Pulmonary artery endothelial cell (primary cell): ENCODE measurements at places on chromosomes 5 and 9. TPM values are rescaled to one million over a fixed set of nuclear protein-coding genes. Genes with fewer than 3 reads are reported as not detected.

ZNF658 gene
- 4.5 and 6.0 TPM in 2 replicates for total RNA-seq

GPX8 gene
- 46.2 and 66.8 TPM in 2 replicates for total RNA-seq

FLT4 gene
- 1.5 and 3.2 TPM in 2 replicates for total RNA-seq

GRCh38 chr9:122261469-122261881 lies 3.2 kb downstream of the RBM18 start:
- no peak for DNase-seq

- no peak for DNase-seq
Observed at GRCh38 chr9:132957805-132958204, 13.4 kb upstream of the TSC1 start.

GRCh38 chr5:141486091-141486490 lies 1.3 kb downstream of the PCDHGC4 start:
- no peak for DNase-seq

GRCh38 chr5:23440703-23441102 lies 66.7 kb upstream of the PRDM9 start:
- no peak for DNase-seq

GRCh38 chr9:129811967-129812363 lies 9.0 kb downstream of the TOR1B start:
- no peak for DNase-seq

GRCh38 chr9:18074041-18074440 lies 399.9 kb upstream of the ADAMTSL1 start:
- DNase-seq = no peak

DNA sequence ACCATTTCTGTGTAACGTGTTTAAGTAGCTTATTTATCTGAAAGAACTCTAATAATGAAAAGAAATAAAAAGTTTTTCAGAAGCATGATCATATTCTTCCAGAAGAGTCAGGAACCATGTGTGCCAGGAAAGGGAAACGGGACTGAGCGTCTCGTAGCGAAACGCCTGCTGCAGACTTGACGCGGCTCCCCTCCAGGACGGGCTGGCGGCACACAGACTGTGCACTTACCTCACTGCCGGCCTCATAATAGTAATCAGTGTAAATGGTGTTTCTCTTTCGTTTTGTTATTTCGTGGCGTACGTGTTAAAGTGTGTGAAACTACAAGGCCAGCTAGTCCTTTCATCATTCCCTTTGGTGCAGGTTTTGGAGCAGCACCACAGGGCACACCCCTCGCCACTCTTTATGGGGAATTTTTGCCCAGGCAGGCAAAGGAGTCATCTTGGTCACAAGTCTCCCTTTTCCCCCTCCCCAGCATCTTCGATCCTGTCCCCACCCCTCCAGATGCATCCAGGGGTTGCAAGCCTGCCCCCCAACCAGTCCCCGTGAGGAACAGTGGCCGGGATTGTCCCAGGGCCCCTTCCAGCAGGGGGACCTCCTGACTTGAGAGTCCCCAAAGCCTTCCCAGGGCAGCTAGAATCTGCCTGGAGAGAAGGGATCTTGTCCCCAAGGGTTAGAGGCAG lies 233.1 kb downstream of the FANCC start:
- DNase-seq = no peak

DNA sequence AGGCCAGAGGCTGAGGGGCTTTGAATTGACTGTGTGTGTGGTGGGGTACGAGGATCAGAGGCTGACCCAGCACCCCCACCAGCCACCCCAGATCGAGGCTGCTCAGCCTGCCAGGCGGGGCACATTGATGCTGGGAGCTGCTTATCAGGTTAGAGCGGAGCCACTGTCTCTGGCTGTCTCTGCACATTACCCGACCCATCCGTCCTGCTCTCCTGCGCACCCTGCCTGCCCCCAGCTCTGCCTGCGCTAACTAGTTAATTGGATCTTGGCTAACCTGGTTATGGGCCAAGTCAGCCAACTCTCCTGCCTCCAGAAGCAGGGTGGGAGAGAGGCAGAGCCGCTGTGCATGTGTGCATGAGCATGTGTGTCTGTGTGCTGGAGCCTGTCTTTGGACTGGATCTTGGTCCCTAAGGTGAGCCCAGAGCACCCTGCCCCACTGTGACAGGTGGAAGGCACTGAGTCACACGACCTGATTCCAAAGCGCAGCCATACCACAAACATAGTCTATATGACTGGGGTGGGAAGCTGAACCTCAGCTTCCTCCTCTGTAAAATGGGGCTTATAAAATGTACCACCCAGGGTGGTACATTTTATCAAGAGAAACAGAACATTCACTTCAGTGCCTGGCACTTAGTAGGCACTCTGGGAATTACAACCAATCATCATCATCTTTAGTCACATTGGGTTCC lies 39.7 kb downstream of the PCDH1 start:
- DNase-seq = no peak

DNA sequence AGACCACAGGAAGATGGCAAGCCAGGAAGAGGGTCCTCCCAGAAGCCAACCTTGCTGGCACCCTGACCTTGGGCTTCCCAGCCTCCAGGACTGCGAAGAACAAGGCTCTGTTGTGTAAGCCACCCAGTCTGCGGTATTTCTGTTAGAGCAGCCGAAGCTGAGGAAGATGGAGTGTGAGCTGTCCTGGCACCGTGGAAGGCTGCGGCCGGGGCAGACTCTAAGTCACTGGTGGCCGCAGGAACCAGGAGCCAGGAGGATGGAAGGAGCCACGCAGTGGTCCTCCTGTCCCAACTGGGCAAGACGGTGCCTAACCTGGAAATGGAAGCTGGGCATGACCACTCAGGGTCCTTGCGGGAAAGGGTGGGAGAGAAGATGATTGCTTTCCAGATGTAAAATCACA lies 89.1 kb downstream of the ZNF354C start:
- DNase-seq = no peak

GRCh38 chr5:172102913-172103626 lies 85.0 kb downstream of the STK10 start:
- peak; percentile 64 for DNase-seq

- DNase-seq = no peak
Observed at GRCh38 chr9:110160685-110161084, 47.3 kb downstream of the C9orf152 start.

DNA sequence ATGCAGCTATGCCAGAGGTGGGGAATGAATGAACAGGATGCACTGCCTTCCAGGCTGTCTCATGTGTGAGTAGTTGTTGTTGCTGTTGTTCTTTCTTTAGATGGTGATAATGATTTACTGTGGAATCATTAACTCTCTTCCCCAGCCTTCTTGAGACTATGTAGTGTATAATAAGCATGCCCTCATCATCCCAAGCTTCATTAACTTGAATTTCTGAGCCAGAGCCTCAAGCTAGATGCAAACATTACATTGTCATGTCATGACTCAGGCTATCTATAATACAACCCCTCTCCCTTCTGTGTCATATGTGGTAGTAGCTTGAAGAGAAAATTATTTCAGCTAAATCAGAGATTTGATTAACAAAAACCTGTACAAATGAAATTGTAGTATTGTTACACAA lies 10.0 kb upstream of the ADAMTSL1 start:
- no peak for DNase-seq

- no peak for DNase-seq
Observed at GRCh38 chr5:142095651-142096330, 12.8 kb upstream of the NDFIP1 start.

DNA sequence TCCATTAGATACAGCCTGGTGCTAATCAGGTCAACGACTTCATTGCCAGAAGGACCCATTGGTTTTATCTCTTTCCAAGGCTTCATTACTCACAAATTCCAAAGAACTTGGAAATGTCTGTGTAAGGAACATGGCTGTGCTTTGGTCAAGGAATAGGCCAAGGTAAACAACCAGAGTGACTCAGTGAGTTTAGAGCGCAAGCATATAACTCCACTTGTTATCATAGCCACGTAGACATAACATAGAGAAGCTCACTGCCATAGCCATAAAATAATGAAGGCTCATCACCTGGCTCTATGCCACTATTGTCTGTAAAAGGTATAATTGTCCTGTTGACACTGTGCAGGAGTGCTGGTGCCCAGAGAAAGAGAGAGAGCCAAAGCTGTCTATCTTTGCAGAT lies 139.3 kb upstream of the PLCXD3 start:
- no peak for DNase-seq

DNA sequence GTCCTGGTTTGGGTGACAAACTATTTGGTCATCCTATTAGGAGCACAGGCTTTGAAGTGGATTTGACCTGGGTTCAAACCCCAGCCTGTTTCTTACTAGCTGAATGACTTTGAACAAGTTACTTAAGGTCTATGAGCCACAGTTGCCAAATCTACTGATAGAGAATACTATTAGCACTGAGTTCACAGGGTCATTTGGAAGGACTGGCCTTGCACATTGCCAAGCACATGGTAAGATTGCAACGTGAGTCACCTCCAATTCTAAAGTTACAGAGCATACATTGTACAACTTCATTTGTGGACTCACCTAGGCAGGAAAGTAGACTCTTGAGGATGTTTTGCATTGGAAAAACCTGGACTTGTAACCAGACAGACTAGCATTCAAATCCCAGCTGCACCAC lies 38.9 kb downstream of the MFAP3 start:
- no peak for DNase-seq

DNA sequence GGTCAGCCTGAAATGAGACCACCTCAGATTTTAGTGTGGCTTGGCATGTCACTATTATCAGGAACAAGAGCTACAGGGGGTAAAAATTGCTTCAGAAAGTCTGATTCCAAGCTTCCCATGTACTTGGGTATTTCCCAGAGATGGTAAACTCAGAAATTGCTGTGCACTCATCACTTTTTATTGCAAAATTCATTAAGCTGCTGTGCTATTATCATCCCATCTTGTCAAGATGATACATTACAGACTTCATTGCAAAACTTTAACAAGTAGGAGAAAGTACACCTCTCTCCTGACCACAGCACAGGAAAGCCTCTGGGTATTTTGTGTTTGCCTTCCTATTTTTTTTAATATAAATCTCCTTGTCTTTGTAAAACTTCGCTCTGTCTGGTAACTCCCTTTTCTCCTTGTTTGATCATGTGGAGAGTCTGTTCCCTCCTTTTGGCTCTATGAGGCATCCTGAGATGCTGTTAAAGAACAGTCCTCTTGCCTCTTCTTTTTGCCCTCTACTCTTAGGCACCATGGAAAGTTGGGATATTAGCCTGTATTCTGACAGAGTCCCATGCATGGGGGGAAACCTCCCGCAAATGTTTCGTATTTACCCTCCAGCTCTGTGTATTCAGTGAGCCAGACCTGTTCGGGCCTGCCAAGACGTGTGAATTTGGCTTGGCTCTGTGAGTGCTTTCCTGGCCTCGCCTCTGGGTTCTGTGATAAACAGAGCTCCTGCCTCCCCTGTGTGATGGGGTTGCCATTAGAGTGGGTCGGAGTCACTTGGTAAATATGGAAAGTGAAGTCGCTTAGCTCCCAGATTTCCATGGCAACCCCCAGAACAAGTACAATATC lies 260.7 kb downstream of the NR3C1 start:
- no peak for DNase-seq

DNA sequence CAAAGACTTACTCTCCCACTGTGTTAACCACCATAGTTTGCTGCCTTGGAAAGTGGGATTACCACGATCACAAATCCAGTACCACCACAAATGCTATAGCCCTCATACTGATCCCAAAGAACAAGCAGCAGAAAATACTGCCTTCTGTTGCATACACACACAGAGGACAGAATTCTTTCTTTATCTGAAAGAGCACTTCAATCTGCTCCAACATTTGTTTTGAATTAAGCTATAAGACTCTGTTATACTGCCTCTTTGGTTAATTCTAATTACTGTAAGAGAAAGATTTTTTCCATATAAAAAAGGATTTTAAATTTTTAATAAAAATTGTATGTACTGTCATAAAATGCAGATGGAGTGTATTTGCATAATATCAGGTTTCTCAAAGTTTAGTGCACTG lies 69.8 kb downstream of the YIPF5 start:
- DNase-seq = no peak

DNA sequence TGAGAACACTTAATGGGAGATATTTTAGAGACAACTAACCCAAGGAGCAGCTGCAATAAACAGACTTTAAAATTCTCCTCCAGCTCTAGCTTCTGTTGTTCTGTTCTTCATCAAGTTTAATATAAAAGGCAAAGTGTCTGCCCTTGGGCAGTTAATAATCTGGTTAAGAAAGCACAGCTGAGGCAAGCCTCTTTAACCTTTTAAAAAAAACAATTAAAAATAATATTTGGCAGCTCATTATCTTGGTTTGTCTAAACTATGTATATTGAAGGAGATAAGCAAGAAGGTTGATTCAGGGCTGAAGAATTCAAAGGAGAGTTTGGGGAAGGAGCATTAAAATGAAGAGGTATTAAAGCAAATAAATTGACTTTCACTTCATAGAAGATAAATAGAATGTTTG lies 75.4 kb downstream of the TSSK1B start:
- no peak for DNase-seq

GRCh38 chr5:50655810-50656205 lies 10.6 kb upstream of the PARP8 start:
- no peak for DNase-seq
